ENCODE measurements at places on chromosomes 6 and 20.

DNA sequence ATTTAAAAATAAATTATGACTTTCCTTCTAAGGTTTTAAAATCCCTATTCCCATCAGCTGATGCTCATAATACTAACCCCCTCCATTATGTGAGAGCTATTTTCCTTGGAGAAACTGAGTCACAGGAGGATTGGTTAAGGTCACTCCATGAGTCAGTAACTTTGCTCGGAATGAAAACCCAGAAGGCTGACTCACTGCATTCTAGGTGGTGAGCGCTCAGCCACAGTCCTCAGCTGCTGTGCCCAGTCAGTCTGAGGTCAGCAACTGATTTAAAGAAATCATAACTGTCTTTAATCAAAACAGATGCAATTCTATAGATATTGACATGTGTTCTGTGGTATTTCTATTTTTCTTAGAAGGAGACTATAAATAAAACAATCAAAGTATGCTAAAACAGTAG is 359.2 kb downstream of the GJA1 start:
- DNase-seq: no peak

DNA sequence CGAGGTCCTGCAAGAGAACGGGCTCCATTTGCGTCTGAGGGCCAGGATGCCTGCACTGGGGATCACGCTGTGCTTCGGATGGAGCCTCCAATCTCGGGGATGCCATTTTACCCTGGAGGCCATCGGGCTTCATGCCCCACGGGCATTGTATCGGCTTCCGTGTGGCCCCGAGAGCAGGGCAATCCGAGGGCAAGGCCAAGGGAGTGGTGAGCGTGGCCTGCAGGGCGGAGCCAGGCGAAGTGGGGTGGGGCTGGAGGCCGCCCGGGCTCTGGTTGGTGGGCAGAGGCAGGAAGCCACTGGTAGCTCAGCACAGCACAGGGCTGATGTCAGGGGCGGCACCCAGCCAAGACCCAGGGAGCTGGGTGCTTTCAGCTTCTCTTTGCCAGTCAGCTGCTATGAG is 57.5 kb upstream of the BHLHE23 start:
- DNase-seq: no peak

DNA sequence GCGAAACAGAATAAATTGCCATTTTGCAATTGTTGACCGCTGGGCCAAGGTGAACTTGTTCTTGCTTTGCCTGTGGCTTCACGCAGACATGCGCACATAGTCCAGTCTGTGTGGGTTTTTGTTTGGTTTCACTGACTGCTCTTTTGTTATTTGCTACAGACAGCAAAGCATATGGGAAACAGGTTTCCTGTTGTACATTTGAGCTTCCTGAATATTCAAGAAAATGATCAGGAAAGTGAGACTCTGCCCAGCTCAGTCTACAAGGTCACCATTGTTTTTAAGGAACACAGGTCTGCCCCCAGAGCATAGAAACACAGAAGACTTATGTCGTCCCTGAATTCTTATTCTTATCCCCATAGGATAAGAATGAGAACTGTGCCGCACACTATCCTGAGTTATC is 55.6 kb downstream of the SASH1 start:
- no peak for DNase-seq

GRCh38 chr20:23117738-23118137 is 31.6 kb upstream of the CD93 start:
- no peak for DNase-seq

- DNase-seq: no peak
Measured at GRCh38 chr6:72972579-72972978, 252.7 kb downstream of the KHDC1L start.

DNA sequence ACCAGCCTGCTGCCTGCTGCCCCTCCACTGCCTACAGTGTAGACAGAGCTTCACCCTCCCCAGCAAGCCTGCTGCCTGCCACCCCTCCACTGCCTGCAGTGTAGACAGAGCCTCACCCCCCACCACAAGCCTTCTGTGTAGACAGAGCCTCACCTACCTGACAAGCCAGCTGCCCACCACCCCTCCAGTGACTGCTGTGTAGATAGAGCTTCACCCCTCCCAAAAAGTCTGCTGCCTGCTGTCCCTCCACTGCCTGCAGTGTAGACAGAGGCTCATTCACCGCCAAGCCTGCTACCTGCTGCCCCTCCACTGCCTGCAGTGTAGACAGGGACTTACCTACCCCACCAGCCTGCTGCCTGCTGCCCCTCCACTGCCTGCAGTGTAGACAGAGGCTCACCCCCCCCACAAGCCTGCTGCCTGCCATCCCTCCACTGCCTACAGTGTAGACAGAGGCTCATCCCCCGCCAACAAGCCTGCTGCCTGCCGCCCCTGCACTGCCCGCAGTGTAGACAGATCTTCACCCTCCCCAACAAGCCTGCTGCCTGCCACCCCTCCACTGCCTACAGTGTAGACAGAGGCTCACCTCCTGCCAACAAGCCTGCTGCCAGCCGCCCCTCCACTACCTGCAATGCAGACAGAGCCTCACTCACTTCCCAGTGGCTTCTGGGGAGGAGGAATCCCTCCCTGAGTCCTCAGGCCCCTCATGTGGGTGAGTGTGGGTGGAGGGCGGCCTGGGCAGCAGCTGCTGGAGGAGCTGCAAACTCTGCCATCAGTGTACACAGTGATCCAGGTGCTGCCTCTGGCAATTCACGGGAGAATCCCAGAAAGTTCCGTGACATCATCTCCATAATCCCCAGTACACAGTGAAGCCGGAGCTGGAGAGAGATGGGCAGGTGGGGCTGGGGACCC is 140.9 kb downstream of the DLL1 start:
- DNase-seq: no peak

GRCh38 chr6:16727996-16728395 is 33.3 kb downstream of the ATXN1 start:
- no peak for DNase-seq

DNA sequence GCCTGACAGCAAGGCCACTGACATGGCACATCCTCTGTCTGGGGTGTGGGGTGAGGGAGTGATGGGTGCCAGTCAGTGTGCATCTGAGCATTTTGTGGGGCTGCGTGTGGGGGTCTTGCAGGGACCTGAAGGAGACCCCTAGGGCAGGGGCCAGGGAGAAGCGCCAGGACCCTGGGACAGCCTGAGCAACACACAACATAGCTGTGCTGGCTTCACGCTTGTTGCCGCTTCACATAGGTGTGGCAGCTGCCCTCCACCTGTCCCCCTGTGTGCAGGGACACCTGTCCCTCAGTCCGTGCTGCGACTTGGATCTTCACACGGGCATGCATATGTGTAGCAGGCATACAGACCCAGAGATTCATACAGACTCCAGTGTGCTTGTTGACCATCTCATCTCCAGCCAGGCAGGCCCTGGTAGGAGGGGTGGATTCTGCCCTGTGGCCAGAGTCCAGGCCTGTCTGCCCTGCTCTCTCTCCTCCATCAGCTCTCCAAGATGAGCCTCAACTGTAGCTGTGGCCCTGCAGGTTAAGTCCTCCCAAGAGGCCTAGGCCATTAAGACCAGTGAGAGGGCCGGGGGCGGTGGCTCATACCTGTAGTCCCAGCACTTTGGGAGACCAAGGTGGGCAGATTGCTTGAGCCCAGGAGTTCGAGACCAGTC is 3.2 kb upstream of the NPBWR2 start:
- no peak for DNase-seq

DNA sequence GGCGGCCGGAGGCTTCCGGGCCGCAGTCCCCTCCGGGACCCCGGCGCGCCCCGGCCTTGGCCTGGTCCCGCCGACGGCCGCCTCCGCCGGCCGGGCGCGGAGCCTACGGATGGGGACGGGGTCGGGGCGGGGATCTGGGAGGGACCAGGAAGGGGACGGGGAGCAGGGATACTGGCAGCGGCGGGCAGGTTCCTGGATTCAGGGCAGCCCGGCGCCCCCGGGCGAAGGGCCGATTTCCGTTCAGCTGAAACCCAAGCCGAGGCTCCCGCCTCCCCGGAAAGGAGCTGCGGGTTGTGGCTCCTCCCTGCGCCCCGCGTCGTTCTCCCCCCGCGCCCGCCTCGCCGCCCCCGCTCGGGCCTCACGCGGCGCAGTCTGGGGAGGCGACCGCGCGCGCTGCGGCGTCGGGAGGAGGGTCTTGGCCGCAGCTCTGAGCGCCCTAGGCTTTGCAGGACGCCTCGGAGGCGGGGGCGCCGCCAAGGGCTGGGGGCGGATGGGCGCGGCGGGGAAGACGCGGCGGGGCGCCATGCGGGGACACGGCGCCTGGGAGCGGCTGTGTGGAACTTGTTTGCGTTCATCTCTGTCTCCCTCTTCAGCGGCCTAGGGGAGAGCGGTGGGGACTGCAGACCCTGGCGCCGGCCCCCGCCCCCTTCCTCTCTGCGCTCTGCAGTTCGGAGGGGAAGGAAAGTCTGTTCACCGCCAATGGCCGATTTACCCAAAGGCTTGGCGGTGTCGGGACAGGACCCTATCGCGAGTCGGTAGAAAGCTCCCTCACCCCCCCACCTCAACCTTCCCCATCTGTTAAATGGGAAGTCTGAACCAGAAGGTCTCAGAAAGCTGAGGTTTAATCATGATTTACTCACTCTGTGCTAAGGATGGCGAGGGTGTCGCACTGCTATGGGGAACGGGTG is 22.7 kb upstream of the TMEM181 start:
- peak; percentile 27 for DNase-seq

DNA sequence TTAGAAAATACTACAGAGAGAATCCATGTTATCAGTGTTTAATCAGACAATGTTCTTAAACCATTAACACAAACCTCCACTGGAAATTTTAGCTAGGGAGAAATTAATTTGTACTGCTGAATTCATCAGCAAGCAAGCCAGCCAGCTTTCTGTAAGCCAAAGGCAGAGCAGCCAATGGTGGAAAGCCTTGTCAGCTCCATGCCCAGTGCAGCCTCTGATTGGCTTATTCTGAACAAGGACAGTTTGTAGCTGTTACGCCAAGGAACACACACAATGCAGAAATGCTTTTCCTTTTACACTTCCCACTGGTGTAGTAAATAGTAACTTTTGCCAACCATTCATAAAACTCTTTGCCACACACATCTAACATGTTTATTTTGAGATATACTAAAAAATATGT is 265.0 kb downstream of the TENT5A start:
- DNase-seq: no peak

- no peak for DNase-seq
Measured at GRCh38 chr6:113353392-113353791, 503.8 kb upstream of the MARCKS start.

DNA sequence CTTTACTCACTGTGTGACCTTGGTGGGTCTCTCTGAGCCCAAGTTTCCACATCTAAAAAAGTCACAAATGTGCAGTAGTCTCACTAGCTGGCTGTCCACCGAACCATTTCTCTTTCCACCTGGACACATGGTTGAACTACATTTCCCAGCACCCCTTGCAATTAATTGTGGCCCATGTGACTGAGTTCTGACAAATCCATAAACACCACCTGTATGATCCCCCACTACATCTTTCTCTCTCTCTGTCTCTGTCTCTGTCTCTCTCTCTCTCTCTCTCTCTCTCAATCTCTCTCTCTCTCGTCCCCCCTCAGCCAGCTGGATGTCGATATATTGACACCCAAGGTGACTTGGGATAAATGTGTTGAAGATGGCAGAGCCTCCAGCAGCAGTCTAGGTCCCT is 42.8 kb downstream of the SNHG17 start:
- DNase-seq: no peak

DNA sequence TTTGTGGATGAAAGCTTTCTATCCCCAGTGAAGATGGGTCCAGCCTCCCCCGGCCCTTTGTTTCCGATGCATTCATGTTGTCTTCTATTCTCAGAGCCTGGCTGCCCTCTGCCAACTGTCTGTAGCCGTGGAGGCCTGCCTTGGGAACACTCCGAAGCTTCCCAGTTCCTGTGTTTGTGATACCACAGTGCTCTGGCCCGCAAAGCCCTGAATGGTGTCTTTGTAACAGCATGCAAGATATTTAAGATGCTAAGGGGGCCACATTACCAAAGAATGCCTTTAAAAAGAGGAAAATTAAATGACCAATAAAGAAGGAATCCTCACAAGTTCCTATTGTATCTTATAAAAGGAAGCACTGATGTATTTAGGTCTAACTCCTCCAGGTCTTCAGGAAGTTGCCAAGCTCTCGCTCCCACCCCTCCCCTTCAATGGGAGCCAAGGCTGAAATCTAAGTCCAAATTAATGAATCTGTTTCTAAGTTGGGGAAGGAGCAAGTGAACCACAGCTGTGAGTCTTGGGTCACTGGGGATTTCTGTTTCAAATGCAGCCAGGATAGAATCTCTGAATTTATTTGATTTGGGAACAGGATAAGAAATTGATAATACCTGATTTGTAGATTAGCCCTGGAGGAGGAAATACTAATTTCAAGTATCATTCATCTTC is 596.1 kb downstream of the QKI start:
- no peak for DNase-seq

DNA sequence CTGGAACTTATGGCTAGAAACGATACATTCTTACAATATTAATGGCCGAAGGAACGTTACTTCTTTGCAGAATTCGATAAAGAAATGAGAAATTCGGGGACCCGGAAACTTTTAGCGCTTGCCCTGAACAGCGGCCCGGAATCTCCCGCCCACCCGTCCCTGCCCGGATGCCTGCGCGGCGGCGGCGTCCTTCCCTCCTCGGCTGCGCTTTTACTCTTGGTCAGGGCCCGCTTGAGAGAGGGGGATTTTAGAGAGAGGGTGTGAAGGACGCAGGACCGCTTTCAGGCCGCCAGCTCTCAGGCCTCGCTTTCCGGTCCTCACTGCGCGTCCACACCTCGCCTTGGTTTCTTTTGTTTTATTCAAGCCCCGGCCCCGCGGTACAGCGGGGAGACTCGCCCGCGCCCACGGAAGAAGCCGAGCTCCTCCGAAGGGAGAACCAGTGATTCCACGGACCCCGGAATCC is 243.7 kb downstream of the ARID1B start:
- peak; percentile 69 for DNase-seq

GRCh38 chr20:15288106-15288505 is 950.7 kb upstream of the FLRT3 start:
- no peak for DNase-seq

- DNase-seq: no peak
Measured at GRCh38 chr6:167842457-167842856, 15.7 kb downstream of the AFDN start.

- DNase-seq: no peak
Measured at GRCh38 chr6:169587975-169588374, 113.9 kb downstream of the WDR27 start.

- DNase-seq: no peak
Measured at GRCh38 chr6:20540683-20541082, 6.4 kb downstream of the CDKAL1 start.

DNA sequence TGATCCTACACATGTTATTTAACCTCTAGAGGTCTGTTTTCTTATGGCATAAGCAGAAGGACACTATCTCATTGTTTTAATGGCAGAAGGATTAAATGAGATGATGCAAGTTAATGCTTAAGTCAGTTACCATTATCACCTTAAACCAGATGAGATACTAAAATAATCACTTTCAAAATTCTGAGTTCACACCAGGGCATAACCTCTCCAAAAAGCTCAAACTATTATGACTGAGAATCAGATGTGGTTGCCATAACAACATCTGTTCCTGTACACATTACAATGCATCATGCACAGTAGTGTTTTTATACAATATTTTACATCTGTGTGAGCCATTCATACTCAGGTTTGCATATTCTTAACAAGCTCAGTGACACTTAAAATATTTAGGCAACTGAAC is 10.2 kb downstream of the ADNP start:
- DNase-seq: no peak

- no peak for DNase-seq
Measured at GRCh38 chr6:85983032-85983659, 340.5 kb upstream of the SYNCRIP start.
